ENCODE measurements at places on chromosomes 1 and 21.

DNA sequence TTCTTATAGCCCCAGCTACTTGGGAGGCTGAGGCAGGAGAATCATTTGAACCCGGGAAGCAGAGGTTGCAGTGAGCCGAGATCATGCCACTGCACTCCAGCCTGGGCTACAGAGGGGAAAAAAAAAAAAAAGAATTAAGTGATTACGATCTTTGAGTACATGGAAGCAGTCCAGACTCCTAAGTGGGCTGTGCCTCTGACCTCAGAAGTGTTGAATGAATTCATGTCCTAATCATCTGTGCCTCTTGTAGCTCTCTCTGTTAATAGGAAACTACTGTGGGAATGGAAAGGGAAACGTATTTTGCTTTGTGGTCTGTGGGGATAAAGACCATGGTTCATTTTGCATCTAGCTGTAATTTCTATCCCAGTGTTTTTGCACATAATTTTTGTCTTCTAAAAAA is 8.4 kb upstream of the IVNS1ABP start:
- no peak for DNase-seq

DNA sequence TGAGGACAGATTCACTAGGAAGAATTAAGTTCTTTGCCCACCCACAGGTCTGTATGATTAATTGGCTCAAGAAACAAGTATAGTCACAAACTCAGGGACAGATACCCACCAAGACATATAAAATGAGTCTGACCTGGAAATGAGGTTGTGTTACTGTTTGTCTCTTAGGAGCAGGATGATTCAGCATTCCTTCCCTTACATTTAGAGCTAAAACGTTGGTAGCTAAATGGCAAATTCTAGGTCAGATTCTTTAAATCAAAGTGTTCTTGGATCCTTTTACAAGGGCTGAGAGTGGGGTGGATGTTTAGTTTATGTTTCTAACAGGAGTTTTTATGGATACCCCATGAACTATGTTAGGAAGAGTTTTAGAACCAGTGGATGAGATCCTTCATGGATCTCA is 4.7 kb downstream of the RIMKLA start:
- no peak for DNase-seq

GRCh38 chr1:121418369-121419049 is 233.7 kb downstream of the SRGAP2C start:
- DNase-seq: no peak

DNA sequence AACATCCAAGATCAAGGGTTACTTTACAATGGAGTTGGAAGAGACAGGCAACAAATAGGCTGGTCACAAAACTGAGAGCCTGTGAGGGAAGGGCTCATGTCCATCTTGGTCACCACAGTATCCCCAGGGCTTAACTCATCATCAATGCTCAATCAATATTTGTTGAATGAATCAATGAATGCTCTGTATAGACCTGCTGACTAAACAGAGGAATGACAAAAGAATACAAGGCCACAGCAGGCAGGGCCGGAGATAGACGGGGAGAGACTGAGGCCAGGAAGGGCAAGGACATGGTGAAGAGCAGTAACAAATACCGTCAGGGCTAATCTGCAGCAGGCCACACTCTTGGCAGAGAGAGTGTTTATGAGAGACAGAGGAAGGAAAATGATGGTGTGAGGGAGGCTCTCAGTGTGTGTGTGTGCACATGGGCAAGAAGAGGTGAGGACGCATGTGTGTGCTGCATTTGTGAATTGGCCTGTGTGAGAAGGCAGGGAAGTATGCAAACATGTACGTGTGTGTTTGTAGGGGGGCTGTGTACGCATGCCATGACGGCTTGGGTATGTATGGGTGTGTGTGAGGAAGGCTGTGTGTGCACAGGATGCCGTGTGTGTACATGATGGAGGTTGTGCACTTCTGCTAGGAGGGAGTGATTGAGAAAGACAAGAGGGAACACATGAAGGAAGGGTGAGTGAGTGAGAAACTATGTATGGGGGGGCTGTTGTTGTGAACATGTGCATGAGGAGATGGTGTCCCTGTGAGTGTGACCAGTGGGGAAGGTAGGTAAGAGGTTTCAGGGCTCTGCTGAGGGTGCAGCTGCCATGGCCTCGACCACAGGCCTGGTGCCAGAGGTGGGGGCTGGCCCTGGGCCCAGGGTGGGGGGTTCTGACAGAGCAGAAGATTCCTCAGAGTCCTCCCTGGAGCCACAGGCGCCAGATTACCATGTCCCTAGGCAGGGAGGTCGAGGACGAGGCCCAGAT is 15.4 kb downstream of the AHDC1 start:
- DNase-seq: no peak

DNA sequence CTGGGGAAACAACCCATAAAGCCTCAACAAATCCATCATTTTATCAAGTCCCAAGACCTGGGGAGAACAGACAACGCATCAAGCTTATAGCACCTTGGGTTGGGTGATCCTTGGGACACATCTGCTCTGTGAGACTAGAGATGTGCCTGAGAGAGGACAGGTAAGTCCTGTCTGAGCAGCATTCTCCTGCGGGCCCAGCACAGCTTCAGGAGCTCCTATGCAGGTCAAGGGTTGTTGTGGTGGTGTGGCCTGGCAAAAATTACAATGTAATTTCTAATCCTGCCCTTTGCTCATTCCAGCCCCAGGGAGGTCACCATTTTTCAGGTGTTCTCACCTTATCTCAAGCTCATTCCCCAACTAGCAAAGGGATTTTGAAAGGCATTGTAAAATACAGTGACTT is 608.1 kb upstream of the CAMK1G start:
- no peak for DNase-seq

DNA sequence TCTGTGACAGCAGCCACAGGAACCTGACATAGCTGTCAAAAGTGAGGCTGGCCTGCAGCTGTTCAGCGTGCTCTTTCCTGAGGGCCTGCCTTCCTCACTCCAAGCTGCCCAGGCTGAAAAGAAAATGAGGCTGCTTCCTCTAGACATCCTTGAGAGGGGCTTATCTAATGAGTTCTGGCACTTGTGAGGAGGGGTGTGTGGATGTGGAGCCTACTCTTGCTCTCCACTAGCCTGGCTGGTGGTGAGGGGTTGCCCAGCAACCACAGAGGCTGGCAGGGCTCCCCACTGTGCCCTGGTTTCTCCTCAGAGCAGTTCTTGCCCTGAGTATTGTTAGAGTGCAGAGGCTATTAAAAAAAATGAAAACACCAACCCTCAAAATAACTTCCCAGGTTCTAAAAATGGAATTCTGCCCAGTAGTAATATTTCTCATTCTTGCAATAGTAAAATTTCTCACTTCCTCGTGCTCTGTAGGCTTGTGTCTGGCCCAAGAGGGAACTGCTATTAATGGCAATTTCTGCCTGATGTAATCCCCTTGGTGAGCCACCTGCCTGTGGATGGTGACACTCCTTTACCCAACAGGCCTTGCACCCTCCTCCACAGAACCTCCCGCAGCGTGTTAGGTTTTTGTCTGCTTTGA is 52.6 kb upstream of the EPS8L3 start:
- DNase-seq: no peak

DNA sequence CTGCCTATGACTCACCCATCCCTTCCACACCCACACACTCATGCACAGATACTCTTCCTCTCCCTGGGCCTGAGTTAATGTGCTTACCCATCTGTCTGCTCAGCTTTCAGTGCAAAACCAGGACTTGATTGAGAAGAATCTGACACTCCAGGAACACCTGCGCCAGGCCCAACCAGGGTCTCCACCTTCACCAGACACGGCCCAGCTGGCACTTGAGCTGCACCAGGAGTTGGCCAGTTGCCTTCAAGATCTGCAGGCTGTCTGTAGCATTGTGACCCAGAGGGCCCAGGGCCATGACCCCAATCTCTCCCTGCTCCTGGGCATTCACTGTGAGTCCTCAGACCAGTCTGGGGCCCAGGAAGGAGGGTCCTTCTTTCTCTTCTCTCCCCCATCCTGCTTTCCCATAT is 3.5 kb upstream of the SH3BGRL3 start:
- DNase-seq: no peak

DNA sequence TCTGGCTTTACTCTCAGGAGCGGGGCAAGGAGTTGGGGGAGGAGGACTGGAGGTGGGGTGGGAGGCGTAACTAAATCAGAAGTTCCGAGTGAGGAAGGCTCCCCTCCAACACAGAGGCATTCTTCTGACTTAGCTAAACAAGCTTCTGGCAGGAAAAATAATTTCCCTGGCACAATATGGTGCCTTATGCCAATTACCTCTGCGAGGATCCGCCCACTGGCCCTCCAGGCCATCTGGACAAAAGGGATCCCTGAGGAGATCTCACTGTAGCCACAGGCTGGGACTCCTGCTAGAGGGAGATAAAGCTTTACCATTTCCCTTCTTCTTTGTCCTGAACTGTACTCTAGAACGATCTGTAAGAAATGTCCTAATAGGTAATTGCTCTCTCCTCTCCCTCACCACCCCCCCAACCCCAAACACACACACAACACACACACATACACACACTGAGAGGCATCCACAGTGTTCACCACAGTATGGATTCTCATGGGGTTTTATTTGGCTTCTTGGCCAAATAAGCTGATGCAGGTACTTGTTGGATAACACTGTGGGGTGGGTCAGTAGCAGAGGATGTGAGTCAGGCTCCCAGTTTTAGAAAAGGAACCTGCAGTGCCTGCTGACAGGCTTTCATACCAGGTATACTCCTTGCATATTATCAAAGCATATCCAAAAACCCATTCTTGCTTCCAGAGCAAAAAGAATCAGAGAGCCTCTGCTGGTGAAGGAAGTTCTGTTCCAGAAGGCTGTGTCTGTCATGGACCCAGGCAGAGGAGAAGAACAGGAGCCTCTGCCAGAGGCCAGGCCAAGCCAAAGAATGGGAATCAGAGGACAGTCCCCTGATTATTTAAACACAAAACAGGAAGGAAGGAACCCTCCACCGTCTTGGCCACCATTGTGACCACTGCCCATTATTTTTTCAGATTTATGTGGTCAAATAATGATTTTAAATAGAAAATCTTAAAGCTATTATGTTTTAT is 169.1 kb downstream of the C1orf21 start:
- DNase-seq: no peak

GRCh38 chr1:35223084-35223630 is 30.2 kb upstream of the SFPQ start:
- DNase-seq: no peak

DNA sequence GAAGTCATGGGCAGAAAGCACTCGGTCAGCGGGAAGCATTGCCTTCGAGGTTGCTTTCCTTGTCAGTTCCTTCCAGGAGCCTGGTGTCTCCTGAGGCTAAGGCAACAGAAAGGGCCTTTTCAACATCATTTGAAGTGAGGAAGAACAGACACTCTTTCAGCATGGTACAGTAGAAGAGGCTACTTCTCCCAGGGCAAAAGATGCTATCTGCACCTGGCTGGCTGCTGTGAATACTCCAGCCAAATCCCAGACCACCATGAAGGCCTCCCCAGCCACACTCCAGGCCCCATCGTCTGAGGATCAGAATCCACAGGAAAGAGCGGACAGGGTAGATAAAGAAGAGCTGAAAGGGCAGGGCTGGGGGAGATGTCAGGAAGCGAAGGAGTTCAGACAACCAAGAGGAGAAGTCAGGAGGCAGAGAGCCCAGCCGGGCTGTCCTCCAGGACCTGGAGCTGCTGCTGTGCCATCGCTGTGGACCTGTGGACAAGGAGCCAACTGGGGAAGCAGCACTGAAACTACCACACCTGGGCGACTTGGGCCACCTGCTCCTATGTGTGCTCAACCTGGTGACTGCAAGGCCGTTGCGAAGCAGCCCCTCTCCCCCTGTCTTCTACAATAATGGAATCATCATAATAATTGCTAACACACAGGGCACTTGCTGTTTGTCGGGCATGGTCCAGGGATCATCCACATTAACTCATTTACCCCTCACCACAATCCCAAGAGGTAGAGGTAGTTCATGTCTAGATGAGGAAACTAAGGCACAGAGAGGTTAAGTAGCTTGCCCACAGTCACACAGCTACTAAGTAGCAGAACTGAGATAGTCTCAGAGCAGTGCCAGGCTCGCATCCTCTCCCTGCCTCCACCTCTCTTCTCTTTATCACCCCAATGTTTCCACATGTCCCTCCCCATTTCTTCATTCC is 88.0 kb upstream of the ZBTB40 start:
- no peak for DNase-seq

GRCh38 chr1:25545767-25546166 is 2.4 kb downstream of the LDLRAP1 start:
- DNase-seq: no peak

DNA sequence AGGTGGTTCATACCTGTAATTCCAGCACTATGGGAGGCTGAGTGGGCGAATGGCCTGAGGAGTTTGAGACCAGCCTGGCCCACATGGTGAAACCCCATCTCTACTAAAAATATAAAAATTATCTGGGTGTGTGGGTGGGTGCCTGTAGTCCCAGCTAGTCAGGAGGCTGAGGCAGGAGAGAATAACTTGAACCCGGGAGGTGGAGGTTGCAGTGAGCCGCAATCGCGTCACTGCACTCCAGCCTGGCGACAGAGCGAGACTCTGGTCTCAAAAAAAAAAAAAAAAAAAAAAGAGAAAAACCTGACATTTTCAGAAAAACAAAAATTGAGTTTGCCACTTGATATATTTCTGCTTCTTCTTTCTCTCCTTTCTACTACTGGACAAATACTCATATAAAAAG is 24.3 kb downstream of the CA6 start:
- no peak for DNase-seq

GRCh38 chr1:200452850-200453552 is 43.2 kb upstream of the ZNF281 start:
- no peak for DNase-seq

DNA sequence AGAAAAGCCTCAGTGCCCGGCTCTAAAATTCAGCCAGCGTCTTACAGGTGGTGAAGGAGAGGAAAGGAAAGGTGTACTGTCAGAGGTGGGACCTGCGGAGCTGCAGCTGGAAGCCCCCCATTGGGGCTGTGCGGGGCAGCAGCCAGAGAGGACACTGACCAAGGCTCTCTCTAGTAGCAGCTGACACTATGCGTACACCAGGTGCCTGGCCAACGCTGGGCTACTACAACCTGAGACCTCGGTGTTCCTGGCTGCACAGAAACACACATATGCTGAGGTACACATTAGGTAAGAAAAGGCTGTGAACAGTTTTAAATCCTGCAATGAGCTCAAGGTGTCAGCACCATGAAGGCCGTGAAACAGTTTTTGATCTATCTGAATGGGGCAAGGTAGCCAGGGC is 55.5 kb upstream of the EDN2 start:
- DNase-seq: peak; percentile 4

DNA sequence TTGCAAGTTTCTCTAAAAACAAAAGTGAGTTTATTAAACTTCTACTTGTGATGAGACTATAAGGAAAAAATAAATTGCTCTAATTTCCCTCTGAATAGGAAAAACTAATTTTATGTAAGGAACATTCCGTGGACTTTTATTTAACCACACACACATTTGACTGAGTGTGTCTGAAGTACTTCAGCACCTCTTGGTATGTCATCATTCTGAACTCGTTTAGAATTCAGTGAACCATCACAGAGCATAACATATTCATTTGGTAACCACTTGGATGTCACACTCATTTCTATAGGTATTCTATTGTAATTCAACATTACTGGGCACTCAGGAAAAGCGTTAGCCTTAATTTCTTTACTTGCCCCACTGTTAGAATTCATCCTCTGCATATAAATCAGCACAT is 79.1 kb downstream of the RGS21 start:
- no peak for DNase-seq
